Stromal cell of bone marrow (primary cell): ENCODE measurements at places on chromosomes 5 and 9.

DNA sequence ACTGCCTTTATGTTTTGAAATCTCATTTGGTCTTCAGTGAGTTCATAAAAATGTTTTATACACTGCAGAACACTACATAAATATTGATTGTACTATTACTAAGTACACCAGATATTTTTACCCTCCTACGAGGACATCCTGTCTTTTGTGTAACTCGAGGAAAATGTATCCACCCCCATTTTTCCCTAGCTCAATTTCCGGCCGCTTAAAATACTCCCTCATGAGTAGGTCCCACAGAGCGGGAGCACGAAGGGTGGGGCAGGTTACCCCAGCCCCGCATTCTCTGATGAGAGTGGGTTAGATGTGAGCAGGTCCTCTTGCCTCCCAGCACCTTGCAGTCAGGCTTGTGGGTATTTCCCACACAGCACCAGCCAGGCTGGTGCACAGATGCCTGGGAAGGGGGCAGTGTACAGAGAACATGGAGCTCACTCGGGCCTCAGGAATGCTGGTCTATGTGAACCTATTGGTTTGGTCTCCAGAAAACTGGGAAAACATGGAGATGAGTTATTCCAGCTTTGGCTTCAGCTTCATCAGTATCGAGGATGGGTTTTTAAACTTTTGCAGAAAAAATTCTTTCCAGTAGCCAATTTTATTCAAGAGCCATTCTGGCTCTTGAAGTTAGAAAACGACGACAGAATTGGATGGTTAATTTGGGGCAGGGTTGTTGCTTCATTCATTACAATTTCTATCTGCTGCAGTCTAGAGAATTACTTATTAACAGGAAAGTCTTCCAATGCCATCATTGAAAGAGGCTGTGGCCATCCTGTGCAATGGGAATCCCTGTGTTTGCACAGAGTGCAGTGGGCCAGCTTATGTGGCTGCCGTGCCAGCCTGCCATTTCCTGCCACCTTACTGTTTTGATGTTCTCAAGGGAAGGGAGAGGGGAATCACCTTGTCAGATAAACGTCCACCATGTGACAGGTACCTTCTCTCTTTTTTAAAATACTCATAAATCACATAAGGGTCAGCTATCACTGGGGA, 73.2 kb downstream of the WDR41 start:
- no peak for DNase-seq

- DNase-seq = peak; percentile 46
Measured at GRCh38 chr9:88388886-88389605, 802 bp downstream of the SPIN1 start.

DNA sequence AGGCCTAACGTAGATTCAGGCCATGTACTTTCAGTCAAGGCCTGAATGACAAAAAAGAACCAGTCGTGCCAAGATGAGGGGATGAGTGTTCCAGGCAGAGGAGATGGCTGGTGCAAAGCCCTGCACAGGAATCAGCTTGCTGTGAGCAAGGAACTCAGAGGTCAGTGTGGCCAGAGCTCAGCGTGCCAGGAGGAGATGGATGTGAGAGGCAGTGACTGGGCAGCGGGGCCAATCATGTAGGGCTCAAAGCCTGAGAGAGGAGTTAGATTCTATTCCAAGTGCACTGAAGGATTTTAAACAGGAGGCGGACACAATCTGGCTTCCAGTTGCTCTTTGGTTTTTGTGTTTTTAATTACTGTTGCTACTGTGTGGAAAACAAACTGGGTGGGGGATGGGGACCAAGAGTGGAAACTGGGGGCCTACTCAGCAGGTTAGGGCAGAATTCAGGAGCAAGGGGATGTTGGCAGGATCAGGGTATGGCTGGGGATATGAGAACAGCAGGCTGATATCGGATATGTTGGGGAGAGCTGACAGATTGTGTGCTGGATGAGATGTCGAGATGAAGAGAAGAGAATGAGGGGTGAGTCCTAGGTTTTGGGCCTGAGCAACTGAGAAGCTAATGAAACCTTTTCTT, 64.3 kb downstream of the ANGPTL2 start:
- DNase-seq = no peak

GRCh38 chr9:99637641-99638040, 184.0 kb upstream of the NR4A3 start:
- DNase-seq = no peak

DNA sequence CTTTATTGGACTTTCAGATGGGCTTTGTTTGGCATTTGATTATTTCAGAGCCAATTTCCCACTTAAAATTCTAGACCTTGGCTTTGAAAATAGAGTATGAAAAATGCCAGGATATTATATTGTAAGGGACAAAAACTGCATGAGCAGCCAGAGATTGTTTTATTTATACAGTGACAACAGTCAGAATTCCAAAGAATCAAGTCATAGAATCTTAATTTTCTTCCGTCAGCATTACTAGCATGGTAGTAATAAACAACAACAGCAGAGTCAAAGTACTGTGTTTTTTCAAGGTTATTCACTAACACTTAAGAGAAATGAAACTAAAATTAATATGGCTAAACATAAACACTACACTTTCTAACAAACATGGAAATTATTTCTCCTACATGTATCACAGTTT, 52.2 kb downstream of the MLLT3 start:
- DNase-seq = no peak

DNA sequence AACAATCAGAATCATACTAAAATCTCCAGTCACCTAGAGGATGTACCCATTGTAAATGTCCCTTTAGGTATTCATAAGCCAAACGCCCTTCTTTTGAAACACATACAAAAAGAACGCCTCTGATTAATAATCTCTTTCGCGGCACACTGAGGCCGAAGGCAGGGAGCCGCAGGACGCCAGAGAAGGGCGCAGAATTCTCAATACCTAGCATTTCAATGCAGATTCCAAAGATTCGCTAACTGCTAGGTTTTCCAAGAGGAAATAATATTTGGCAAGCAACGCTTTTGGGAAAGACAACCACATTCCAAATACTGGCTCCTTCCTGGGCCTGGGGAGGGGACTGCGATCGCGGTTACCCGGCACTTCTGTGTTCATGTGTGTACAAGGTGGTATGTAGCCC, 203.3 kb downstream of the MEF2C start:
- DNase-seq = no peak

DNA sequence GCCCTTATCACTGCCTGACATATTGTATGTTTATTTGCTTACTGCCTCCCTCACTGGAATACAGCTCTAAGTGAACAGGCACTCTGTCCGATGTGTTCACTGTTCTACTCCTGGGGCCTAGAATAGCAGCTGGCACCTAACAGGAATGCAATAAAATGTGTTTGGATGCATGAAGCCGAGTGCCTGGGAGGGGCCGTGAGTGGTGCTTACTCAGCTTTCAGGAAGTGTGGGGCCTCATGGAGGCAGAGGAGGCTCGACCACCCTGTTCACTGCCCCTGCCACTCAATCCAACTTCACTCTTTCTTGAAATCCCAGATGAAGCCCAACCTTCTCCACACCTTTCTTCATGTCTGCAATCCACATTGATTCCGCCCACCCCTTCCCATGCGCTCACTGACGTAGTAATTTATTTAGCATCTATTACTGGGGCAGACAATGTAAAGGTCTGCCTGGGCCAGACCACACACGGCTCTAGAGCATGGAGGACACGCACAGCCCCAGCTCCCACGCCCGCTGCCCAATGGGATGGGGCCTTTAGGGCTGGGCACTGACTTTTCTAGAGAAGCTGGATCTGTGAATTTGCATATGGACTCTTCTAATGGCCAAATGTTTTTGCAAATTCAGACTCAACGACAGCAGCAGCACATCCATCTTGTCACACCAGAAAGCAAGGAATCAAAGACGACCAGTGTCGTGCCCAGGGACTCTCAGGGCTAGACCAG, 21.3 kb downstream of the TBC1D9B start:
- no peak for DNase-seq

DNA sequence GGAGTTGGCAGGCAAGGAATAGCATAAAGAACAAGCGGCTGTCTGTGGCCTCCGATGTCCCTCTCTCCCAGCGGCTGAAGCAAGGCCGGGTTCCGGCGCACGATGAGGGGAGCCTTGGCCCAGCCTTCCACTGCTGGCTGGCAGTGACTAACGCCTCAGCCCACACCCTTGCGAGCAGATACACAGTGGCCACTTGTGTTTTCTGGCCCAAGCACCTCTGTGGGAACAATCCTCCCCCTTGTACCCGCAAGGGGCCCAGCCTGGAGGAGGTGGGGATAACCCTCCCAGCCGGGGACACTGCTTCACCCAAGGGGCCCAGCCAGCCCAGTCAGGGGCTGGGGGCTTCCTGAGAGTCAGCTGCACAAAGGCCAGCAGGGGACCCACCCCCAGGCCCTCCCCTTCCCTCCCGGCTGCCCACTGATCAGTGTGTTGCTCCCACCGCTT, 23.2 kb downstream of the STK10 start:
- DNase-seq = no peak

DNA sequence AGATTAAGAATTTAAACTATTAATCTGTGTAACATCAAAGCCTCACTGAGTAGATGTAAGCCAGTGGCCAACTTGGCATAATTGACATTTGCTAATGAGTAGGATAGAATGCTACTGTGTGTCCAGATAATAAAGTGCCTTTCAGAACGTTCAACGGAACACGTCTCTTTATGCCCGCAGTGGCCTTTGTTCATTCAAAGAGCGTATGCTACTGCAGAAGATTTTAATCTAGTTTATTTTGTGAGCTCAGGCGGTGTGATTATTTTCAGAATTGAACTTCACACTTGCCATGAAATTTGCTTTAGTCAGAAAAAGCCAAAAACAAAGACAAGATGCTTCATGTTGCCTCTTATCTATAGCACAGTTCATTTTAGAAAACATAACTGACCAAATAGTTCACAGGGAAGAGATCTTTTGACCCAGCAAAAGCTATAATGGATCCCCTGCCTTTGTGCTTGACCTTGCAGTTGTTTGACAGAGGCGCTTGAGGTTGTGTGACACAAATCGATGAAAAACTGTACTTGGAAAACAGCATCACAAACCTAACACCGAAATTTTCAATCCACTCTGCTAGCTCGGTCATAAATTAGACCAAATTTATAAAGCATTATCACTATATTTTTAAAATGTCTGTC, 530.9 kb upstream of the TYRP1 start:
- DNase-seq = no peak
